ENCODE measurements at places on chromosomes 5 and 9. TPM values are rescaled to one million over a fixed set of nuclear protein-coding genes. Genes with fewer than 3 reads are reported as not detected.
A peak's percentile ranks its signal among the peaks of the same experiment; 100 is the strongest.

GRCh38 chr9:19922476-19923118, 133.8 kb upstream of the SLC24A2 start:
- DNase-seq, result peak; percentile 87

GRCh38 chr9:133950629-133951111, 41.5 kb downstream of the VAV2 start:
- DNase-seq, result no peak

BSPRY gene
- 0.25 TPM for total RNA-seq

FGF10 gene
- 1.3 TPM for total RNA-seq

DNA sequence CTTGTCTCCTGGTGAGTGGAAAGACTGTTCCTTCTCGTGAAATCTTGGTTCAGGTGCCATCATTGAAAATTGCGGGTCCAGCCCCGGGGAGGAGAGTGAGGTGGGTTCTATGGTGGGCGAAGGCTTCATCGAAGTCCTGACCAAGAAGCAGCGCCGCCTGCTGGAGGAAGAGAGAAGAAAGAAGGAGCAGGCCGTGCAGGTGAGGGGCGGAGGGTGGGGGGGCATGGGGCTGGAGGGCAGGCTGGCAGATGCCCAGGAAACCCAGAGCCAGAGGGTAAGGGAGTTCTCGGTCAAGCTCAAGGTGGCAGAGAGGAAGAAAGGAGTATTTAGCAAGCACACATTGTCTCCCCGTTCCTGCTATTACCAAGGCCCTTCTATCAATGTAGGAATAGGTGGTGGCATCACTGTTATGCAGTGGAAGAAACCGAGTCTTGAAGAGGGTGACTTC, 24.3 kb upstream of the POMT1 start:
- DNase-seq, result peak; percentile 81

DNA sequence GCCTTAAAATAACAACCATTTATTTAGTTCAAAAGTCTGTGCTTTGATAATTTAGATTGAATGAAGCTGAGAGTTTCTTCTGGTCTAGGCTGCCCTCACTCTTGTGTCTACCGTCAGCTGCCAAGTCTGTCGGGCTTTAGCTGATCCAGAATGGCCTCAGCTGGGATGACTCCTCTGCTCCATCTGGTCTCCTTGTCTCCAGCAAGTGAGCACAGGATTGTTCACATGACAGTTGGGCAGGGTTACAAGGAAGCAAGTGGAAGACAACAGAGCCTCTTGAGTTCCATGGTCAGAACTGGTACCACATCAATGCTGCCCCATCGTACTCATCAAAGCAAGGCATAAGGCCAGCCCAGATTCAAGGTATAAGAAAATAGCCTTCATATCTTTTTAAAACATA, 9.0 kb downstream of the HTR1A start:
- DNase-seq, result no peak
